ENCODE measurements at places on chromosomes 5 and 9.
A peak's percentile ranks its signal among the peaks of the same experiment; 100 is the strongest.

- no peak for DNase-seq
These were observed 12.9 kb downstream of the PCDHGC5 start for GRCh38 chr5:141501761-141502160.

DNA sequence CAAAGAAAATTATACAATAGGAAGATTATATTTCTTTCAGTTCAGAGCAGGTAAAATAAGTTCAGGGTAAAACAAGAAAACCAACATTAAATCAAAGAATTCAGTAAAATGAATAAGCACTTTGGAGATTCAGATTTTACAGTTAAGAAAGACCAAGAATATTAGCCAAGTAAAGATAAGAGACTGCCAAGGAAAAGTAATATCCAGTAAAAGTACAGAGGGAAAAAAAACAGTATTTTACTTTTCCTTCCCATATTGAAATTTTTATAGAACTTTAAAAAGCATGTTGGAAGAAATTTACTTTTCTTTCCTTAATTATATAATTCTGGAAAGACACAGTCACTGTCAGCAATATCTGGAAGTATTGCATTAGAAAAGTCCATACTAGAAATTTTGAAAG, 393.4 kb downstream of the NFIB start:
- DNase-seq: no peak

GRCh38 chr9:137077758-137078693, 709 bp downstream of the UAP1L1 start:
- DNase-seq: peak; percentile 43

- DNase-seq: no peak
These were observed 43.8 kb downstream of the HABP4 start for GRCh38 chr9:96493757-96494156.

DNA sequence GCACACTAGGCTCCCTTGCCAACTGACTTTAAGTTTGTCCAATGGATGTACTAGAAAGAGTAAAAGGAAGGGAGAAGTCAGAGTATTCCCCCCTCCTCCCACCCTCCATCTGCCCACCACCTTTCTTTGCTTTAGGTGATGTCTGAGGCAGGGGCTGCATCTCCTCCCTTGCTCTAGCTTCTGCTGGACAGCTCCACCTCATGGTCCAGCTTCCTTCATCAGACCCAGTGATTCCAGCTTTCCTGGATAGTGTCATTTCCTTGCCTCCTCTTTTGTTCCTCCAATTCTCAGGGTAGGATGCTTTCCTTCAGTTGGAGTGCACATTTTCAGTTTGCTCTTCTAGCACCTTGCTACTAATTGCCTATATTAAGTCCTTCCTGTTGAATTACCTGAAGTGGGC, 67.4 kb downstream of the RAD23B start:
- no peak for DNase-seq

DNA sequence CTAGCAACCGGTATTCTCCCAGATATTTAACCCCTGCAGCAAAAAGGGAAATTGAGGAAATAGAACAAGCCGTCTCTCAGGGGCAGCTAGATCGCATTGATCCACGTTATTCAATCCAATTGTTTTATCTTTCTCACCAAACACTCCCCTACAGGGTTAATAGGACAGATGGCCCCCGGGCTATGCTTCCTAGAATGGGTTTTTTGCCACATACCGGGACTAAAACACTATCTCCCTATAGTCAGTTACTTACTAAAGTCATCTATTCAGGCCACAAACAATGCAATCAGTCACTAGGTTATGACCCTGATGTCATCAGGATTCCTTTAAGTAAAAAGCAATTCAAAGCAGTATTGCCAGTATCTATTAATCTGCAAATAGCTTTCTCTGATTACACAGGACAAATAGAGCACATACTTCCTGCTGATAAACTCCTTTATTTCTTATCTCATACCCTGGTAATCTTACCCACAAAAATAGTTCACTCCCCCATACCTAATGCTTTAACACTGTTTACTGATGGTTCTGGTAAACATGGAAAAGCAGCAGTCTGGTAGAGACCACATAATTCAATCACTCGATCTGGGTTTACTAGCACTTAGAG, 159.0 kb downstream of the CPLANE1 start:
- DNase-seq: no peak

DNA sequence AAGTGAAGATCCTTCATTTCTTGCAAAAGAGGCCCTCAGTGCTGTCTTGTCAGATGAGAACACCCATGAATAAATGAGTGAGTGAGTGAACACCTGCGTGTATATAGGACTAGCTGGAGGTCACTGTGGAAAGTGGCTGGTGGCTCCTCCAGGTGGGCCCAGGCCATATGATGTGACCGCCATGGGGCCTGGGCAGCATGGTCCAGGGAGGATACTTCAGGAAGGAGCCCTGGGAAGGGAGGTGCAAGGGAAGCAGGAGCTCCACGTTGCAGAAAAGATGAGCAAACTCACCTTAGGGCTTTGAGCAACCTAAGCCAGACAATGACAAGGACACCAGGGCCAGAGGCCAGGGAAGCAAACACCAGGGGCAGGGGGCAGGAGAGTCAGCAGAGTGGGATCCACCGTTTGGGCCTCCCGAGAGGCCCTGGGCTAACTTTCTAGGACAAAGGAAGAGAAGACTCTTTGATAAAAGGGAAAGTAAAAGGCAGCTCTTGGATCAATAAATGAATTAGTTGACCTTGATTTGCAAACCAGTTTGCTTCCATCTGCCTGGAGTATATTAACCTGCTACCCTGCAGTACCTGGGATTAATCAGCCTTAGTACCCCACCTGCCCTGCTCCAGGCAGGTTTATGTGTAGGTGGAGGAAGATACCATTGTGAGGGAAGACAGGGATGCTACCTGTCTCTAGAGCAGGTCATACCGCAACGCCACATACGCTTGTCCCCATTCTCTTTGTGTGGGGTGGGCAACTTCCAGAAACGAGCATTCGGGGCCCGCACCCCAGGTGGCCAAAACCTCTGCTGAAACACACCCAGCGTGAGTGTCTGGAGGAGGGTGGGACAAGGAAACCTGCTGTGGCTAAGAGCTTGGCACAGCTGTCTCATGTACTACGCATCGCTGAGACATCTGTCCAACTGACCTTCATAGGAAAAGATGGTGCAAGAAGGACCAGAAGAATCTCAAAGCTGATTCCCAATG, 51.4 kb upstream of the OLFM1 start:
- no peak for DNase-seq

- DNase-seq: no peak
These were observed 248.5 kb upstream of the IRX4 start for GRCh38 chr5:2131196-2131595.

- DNase-seq: no peak
These were observed 356.1 kb downstream of the NTRK2 start for GRCh38 chr9:85025638-85026037.

GRCh38 chr5:41312066-41312465, 98.7 kb upstream of the C6 start:
- no peak for DNase-seq

DNA sequence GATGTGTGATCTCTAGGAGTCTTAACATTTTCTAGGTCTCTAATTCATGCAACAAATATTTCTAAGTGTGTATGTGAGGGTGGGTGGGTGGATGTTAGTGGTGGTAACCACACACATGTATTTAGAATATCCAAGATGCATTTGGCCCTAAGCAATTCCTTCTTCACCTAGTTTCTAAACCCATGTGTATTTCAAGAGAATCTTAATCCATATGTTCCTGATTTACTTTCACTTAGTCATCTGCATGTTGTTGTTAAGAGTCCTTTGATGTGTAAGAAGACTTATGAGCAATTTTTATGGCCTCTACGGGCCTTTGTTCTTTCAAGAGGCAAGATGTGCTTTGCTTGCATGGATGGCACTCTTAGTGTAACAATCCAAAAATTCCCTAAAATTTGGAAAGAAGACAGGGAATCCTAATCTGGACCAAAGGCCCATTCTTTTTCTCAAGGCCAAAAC, 282.6 kb downstream of the SPATA31D1 start:
- no peak for DNase-seq

DNA sequence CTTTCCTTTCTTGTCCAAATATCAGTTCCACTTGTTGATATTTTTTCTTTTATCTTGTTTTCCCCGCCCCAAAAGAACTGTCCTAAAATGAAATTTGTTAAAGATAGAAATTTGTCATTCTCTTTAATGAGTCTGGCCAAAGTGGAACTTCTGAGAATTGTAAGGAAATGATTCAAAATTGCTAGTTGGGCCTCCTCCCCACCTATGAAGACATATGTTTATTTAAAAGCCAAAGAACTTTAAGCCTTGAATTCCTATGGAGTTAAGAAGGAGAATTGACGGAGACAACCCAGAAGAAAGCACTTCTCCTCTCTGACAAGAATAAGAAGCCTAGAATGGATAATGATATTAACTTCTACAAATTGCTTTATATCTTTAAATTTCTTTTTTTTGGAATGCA, 59.1 kb upstream of the ALDH1A1 start:
- DNase-seq: no peak

DNA sequence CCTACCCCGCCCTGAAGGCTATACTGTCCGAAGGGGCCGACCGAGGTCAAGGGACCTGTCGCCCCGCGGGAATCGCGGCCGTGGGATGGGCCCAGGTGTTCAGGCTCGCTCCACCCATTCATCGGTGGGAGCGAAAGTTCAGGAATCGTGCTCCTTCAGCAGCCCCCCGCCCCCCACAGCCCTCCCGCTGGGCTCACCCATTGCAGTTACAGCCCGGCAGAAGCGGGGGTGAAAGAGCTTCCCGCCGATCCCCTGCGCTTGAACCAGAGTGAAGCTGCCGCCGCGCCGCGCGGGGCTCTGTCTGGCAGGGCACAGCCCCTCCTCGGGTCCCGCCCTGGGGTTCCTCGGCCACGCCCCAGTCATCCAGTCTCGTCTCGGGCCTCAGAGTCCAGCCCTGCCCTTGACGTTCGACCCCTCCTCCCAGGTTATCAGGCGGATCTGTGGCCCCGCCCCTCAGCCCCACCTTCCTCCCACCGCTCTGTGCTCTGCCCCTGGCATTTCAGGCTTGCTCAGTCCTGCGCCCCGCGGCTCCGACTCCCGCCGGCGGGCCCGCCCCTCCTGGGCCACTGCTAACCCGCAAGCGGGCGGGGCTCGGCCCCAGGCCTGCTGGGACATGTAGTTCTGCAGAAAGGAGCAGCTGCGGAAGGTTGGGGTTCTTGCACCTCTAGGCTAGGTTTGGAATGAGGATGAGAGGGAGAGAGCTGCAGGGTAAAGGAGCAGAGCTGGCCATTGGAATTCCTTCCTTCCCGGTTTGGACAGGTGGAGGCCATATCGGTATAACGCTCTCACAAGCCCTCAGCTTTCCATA, at the start of gene MYORG:
Gene MYORG (minus strand): TSS at position 303 of the 808 bp plus-strand sequence. CDS start 3,955 bp downstream, outside the sequence.
- peak; percentile 99 for DNase-seq

- DNase-seq: no peak
These were observed 17.0 kb upstream of the TSSK1B start for GRCh38 chr5:113451797-113452196.

DNA sequence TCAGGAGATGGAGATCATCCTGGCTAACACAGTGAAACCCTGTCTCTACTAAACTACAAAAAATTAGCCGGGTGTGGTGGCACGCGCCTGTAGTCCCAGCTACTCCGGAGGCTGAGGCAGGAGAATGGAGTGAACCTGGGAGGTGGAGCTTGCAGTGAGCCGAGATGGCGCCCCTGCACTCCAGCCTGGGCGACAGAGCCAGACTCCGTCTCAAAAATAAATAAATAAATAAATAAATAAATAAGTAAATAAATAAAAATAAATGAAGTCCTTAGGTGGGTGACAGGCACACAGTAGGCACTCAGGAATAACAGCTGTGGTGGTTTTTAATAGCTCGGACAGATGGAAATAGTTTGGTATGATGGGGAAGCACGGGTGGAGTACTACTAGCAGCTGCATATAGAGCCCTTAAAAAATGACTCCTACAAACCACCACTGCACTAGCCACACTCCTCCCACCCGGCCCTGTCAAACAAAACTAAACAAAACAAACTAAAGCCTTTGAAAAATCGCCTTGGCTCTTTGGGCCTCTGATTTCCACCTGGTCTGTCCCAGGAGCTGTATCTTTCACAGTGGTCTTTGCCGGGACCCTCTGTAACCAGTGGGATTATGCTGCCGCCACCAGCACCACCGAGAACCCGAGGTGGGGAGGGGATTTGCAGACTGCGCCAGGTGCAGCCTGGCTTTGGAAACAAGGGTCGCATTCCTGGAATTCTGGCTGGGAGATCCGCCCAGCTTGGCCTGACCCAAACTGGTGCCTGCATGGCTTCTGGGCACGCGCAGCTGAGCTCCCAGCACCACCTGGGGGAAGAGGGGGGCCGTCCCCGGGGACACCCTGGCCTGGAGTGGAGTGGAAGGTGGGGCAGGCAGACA, 5.1 kb upstream of the WDR5 start:
- DNase-seq: no peak

GRCh38 chr9:16704116-16705110, 166.1 kb downstream of the BNC2 start:
- DNase-seq: no peak

DNA sequence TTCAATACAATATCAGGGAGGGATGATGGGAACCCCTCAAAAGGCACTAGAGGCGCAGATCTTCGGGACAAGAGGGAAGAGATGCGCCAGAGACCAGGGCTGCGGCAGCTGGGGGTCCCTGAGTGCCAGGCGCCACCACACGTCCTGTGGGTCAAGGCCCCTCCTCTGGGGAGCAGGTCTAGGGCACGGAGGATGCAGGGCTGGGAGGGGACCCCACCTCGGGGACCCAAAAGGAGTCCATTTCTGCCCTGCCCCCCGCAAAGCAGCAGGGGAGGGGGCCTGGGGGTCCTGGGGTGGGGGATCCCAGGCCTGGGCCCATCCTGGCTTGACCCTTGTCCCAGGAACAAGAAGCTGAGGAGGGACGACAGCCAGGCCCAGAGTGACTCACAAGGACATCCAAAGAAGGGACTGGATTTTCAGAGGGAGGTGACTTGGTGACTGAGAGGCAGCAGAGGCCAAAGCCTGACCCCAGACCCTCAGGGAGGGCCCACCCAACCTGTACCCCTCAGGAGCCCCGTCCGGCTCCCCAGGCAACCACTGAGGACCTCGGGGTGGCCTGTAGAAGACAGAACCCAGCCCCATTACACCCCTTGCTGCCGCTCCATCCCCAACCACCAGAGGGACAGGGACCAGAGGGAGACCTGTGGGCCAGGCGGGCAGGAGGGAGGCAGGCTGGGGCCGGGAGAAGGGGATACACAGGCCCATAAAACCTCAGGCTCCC, 54.2 kb downstream of the LRSAM1 start:
- DNase-seq: peak; percentile 9

GRCh38 chr5:32071351-32071944, 102.7 kb downstream of the GOLPH3 start:
- DNase-seq: no peak

DNA sequence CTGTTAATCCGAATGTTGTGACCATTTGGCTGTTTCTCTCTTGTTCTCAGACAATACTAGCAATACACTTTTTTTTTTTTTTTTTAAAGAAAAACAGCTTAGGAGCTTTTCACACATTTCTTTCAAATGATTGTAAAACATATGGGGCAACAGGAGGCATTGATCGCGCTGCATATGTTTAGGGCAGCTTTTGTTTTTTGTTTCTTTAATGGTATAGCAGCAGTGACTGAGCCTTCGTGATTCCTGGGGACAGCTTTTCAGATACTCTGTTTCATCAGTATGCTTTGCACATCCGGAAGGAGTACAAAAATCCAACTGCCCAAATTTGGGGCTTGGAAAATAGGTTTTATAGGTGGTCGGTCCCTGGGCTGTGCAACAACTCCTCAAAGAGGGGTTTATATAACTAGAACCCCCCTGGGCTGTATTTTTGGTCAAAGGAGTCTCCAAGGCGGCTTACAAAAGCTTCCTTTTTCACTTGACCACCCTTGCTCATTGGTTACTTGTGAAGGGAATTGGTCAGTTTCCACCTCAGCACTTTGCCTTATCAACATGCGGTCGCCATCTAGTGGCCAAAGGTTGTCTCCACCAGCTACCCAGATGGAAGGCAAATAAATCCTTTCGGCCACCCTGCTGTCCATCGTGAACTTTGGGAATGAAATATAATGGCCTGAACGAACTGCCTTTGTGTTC, 91.8 kb downstream of the PDE6A start:
- peak; percentile 47 for DNase-seq

Measured in CD4-positive, alpha-beta T cell treated with Interleukin-2 at 100 ng/mL for 4 hours (primary cell).